ENCODE measurements at places on chromosomes 1 and 21. TPM values are rescaled to one million over a fixed set of nuclear protein-coding genes. Genes with fewer than 3 reads are reported as not detected.

KIF2C gene
- not detected for total RNA-seq

TEX38 gene
- total RNA-seq = not detected

TOMM20 gene
- 71.8 TPM for total RNA-seq

ALG6 gene
- 8.5 TPM for total RNA-seq

KRTAP19-3 gene
- total RNA-seq = not detected

FMN2 gene
- total RNA-seq = not detected

CCDC185 gene
- not detected for total RNA-seq

POU3F1 gene
- 0.52 TPM for total RNA-seq

DNA sequence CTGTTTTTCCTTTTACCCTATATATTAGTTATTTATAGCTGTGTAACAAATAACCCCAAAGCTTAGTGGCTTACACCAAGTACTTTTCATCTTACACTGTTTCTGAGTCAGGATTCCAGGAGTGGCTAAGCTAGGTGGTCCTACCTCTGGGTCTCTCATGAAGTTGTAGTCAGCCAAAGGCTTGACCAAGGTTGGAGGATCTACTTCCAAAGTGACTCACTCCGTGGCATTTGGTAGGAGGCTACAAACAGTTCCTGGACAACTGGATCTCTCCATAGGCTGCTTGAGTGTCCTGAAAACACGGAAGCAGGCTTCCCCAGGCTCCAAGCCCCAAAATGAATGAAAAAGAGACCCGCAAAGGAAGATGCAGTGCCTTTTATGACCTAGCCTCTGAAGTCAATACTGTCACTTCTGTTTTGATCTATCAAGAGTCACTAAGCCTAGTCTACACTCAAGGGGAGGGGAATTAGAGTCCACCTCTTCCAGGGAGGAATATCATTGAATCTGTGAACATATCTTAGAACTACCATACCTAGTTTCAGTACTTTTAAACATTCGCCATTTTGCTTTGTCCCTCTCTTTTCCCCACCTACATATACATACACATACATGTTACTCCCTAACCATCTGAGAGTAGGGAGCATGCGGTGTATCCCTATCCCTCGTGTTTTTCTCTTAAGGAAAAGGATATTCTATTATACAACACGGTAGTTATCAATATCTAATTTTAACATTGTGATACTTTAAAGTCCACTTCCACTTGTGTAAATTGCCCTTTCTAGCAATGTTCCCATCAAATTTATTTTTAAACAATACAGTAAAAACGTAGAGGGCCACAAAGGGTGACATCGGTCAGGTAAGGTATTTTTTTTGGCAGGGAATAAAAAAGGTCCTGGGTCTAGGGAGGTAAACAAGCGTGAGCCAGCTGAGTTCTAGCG, 67.2 kb downstream of the SLC35A3 start:
- H3K4me3 ChIP-seq = peak overlapping the region; percentile 88
- H3K27me3 ChIP-seq = no peaks in the 10 kb centered on the region
- peak overlapping the region; percentile 93 for H3K27ac ChIP-seq
- no peaks in the 10 kb centered on the region for H3K36me3 ChIP-seq
- peaks cover 30% of the 10 kb centered on the region for H3K4me1 ChIP-seq

DNA sequence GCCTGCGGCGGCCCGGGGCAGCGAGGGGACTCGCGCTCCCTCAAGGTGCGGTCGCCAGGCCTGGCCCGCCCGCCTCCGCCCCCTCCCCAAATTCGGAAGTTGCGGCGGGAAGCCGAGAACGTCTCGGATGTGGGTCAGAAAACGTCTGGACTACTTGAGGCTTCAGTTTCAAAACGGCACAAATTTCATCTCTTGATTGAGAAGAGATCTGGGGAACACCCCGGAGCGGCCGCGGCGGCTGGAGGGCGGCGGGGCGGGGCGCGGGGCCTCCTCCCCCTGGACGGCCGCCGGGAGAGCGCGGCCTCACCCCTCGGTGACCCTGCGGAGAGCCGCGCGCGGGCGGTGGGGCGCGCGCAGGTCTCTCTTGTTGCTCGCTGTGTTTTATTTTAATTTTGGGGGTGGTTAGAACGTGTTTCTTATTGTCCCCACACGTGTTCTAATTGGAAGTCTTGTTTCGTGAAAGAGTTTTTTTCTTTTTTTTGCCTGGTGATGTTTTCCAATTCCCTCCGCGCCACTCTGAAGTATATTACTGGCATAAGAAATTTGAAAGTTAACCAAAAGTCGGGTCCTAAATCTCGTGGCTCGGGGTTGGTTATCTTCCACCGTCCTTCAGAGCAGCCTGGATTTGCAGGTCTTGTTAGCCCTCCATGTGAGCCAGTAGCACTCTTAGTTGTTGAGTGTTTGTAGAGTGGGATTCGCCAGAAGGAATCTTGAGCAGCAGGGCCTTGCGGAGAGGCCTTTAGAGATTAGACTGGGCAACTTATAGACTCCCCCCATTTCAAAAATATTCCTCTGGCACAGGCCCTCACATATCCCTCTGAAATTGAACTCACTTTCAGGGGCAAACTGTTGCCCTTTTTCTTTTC, 749 bp downstream of the PCBP3 start:
- peaks cover 51% of the 10 kb centered on the region for H3K27me3 ChIP-seq
- no peaks in the 10 kb centered on the region for H3K36me3 ChIP-seq
- H3K27ac ChIP-seq = no peak overlapping the region
- H3K4me1 ChIP-seq = no peaks in the 10 kb centered on the region
- no peak for DNase-seq

- peaks cover 12% of the 10 kb centered on the region for H3K27me3 ChIP-seq
- H3K4me1 ChIP-seq = no peaks in the 10 kb centered on the region
- no peak overlapping the region for H3K27ac ChIP-seq
- no peak overlapping the region for H3K4me3 ChIP-seq
- no peaks in the 10 kb centered on the region for H3K36me3 ChIP-seq
Measured at GRCh38 chr1:94821636-94822305, 1.6 kb downstream of the SLC44A3 start.

DNA sequence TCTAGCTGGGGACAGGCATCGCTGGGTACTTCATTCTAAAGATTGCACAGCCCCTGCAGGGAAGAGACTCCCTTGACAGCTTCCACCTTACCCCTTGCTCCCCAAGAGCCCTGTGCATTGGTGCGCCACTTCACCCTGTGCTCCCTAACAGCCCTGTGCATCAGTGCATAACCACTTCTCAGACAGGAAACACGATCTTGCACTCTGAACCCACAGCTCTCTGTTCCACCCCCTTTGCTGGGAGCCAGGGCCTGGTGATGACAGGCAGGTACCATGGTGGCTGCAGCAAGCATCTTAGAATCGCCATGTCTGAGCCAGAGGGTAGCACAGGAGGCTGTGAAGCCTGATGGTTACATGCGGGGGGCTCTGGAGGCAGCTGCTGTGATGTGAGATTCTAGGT, 5.0 kb downstream of the ALPL start:
- no peak overlapping the region for H3K4me3 ChIP-seq
- no peak for DNase-seq
- no peak overlapping the region for H3K27ac ChIP-seq
- no peaks in the 10 kb centered on the region for H3K4me1 ChIP-seq
- H3K27me3 ChIP-seq = peaks cover 21% of the 10 kb centered on the region
- no peaks in the 10 kb centered on the region for H3K36me3 ChIP-seq

DNA sequence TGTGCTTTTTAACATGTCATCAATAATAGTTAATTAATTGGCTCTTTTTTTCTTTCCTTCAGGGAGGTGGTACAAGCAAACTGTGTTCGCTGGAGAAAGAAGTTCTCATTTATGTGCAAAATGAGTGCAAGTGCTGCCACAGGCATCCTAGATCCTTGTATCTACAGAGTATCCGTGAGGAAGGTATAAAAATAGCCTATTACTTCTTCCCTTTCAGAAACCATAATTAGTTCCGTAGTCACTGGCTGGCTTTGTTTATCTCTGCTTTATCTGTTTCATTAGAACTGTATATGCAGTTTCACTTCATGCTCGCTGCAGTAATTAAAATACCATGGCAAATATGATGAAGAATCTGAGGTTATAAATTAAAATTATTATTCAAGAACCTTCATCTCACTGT, 40.6 kb downstream of the EEIG2 start:
- peak overlapping the region; percentile 23 for H3K4me3 ChIP-seq
- H3K27me3 ChIP-seq = no peaks in the 10 kb centered on the region
- no peaks in the 10 kb centered on the region for H3K36me3 ChIP-seq
- no peak overlapping the region for H3K27ac ChIP-seq
- H3K4me1 ChIP-seq = peaks cover 8% of the 10 kb centered on the region
- no peak for DNase-seq

GRCh38 chr1:214102907-214103306, 115.1 kb downstream of the PROX1 start:
- H3K4me1 ChIP-seq = no peaks in the 10 kb centered on the region
- no peak for DNase-seq
- no peak overlapping the region for H3K4me3 ChIP-seq
- H3K36me3 ChIP-seq = no peaks in the 10 kb centered on the region
- H3K27me3 ChIP-seq = no peaks in the 10 kb centered on the region

DNA sequence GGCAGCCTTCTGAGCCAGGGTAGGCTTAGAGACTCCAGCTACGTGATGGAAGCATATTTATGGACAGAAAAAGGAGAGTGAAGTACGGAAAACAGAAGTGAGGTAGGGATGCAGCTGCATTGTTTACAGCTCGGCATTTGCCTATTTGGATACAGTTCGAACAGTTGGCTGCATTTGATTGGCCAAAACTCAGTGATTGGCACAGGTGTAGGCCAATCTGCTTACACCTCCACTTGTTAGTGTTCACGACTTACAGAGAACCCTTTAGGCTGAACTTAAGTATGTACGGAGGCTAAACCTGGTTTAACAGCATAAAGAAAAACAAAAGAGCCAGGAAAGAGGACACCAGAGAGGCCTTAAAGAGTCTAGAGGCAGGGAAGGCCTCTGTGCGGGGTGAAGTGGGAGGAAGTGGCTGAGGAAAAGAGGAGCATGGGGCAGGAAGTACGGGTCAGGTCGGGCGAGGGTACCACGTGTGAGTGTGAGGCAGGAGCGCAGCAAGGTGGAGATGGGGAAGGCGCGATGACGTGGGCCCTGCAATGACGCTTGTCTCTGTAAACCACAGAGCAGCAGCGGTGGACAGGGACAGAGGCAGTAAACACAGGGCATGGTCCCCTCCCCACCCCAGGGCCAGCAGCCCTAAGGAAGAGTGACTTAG, 32.0 kb downstream of the RSPH1 start:
- no peak overlapping the region for H3K4me3 ChIP-seq
- H3K4me1 ChIP-seq = peaks cover 12% of the 10 kb centered on the region
- H3K27me3 ChIP-seq = no peaks in the 10 kb centered on the region
- H3K36me3 ChIP-seq = no peaks in the 10 kb centered on the region

DNA sequence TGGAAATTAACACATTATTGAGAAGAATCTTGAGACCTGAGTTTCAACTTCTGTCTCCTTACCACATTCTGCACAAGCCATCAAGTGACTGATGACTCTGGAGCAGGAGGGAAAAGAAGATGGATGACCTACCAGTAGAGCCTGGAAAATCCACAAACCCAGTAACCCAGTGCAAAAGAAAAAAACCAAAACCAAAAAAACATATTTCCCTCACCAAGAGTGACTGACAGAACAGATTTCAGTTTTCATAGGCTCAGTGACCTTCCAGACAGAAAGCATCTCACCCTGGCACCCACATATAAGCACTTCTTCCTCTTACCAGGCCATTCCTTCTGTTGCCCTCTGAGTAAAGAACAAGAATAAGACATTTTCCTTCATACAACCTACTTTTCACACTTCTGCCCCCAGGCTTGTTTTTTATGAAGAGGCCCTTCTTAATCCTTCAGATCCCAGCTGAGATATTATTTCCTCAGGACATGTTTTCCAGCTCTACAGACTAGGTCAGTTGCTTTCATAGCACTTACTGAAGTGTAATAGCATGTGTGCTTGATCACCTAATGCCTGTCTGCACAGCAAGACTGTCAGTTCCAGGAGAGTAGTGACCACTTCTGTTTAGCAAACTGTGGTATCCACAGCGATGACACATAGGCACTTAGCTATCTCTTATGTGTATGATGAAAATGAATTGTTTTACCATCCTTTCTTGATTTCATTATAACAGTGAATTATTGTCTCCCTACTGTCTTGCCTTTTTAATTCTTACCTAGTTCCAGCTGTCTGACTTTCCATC, 4.0 kb downstream of the TSACC start:
- no peaks in the 10 kb centered on the region for H3K27me3 ChIP-seq
- no peaks in the 10 kb centered on the region for H3K36me3 ChIP-seq
- H3K4me1 ChIP-seq = peaks cover 4% of the 10 kb centered on the region
- no peak overlapping the region for H3K4me3 ChIP-seq
- H3K27ac ChIP-seq = no peak overlapping the region
- no peak for DNase-seq

DNA sequence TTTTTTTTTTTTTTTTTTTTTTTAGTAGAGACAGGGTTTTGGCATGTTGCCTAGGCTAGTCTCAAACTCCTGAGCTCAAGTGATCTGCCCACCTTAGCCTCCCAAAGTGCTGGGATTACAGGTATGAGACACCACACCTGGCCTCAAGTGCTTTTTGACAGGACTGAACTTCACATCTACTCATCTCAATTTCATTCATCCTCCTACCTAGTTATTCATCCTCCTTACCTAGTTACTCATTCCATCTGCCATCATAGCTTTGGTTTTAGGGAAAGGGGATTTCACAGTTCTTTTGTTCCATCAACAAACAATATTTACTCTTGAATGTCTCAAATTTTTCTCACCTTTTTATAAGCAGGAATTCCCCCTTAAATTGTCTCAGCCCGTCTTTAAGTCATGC, 38.6 kb upstream of the RALGPS2 start:
- H3K4me1 ChIP-seq = no peaks in the 10 kb centered on the region
- no peaks in the 10 kb centered on the region for H3K36me3 ChIP-seq
- no peak for DNase-seq
- no peaks in the 10 kb centered on the region for H3K27me3 ChIP-seq
- no peak overlapping the region for H3K4me3 ChIP-seq
- no peak overlapping the region for H3K27ac ChIP-seq

GRCh38 chr1:12615865-12616708, 1.9 kb downstream of the DHRS3 start:
- H3K4me1 ChIP-seq = peaks cover 49% of the 10 kb centered on the region
- H3K27me3 ChIP-seq = no peaks in the 10 kb centered on the region
- peak overlapping the region; percentile 91 for H3K27ac ChIP-seq
- DNase-seq = peak; percentile 88
- no peaks in the 10 kb centered on the region for H3K36me3 ChIP-seq
- H3K4me3 ChIP-seq = peak overlapping the region; percentile 90

GRCh38 chr21:28230559-28230958, 762.1 kb downstream of the LTN1 start:
- H3K4me1 ChIP-seq = no peaks in the 10 kb centered on the region
- H3K27me3 ChIP-seq = no peaks in the 10 kb centered on the region
- no peak overlapping the region for H3K27ac ChIP-seq
- no peaks in the 10 kb centered on the region for H3K36me3 ChIP-seq

- no peak overlapping the region for H3K27ac ChIP-seq
- no peaks in the 10 kb centered on the region for H3K27me3 ChIP-seq
- no peak overlapping the region for H3K4me3 ChIP-seq
- DNase-seq = no peak
- no peaks in the 10 kb centered on the region for H3K36me3 ChIP-seq
Measured at GRCh38 chr1:85818371-85818770, 110.1 kb upstream of the ZNHIT6 start.

Measured in gastrocnemius medialis (tissue), 4 donors.